ENCODE measurements at places on chromosomes 16 and 17.

- DNase-seq, result no peak
Measured at GRCh38 chr16:64138006-64138405, 983.9 kb downstream of the CDH11 start.

GRCh38 chr17:11539637-11540036 is 58.6 kb upstream of the DNAH9 start:
- no peak for DNase-seq

DNA sequence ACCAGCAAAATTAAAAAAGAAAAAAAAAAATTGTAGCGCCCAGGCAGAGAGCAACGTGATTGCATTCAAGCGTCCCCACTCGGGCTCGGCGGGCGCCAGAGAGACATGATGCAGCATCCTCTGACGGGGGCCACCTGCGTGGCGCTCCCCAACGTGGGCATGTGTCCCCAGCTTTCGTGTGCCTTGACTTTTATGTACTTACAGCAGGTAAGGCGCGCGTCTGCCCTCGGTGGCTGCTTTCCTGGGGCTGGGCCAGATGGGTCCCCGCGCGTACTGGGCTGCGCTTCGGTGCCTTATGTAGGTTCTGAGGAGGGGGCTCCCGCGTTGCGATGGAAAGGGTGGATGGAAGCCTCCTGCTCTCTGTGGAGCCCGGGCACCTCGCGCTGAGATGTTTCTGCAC is 28.4 kb upstream of the RBFOX1 start:
- no peak for DNase-seq

DNA sequence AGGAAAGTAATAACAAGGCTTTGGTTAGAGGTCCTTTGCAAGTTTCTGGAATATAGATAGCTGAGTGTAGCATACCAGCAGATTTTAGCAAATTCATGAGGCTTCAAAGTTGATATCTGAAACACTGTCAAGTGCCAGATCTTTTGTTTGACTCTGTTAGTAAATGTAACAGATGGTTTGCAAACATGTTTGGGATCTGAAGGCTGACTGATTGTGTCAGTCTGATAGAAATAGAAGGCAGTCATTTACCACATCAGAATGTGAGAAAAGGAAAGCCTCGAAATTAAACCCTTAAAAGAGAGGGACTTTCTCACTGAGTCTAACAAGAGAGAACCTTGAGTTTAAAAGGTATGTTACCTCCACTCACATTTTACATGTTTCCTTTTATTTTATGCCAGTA is 371.5 kb downstream of the KIF2B start:
- DNase-seq, result no peak

DNA sequence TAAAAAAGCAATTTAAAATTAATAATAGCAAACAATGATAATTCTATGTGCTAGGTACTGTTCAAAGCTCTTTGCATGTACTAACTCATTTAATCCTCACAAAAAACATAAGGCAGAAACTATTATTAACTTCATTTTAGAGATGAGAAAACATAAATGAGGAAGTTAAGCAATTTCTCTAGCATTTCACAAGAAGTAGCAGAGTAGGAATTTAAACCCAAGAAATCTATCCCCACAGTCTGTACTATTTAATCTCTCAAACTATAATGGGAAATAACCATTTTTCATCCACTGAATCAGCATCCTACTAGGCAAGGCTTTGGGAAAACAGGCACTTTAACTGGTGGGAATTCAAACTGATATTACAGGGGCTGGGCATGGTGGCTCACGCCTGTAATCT is 42.2 kb upstream of the INTS2 start:
- no peak for DNase-seq

DNA sequence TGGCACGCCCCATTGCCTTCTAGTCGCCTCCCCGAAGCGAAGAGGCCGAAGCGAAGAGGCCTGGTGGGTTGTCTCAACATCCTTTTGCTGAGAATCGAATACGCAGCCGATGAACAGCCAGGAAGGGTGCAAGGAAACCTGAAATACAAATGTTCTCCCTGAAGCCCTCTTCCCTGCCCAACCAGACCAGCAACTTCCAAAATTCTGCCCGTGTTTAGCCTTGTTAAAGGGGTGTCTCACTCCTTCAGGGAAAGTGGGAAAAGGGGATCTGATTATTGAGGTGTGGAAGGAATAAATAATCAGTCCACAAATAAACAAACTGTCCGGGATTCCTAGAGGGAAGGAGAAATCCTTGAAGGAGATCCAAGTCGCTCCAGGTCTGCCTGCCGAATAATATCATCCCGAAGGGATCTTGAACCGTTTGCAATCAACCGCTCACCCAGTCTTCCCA is 1.4 kb upstream of the FOXC2 start:
- DNase-seq, result no peak

GRCh38 chr16:78805556-78805955 is 706.1 kb downstream of the WWOX start:
- DNase-seq, result no peak

DNA sequence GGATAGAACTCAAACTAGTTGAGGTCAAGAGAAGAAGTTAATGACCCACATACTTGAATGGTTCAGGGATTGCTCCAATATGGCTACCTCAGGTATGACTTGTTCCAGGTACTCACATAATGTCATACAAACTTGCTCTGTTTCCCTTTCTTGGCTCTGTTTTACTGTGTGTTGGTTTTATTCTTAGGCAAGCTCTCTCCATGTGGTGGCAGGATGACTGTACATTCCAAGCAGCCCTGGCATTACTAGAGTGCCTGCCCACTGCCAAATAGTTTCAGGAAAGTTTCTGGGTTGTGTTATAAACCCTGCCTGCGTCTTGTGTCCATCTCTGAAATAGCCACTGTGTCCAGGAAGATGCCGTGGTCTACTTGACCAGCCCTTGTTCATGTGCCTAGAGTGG is 476.8 kb downstream of the SHISA9 start:
- no peak for DNase-seq

DNA sequence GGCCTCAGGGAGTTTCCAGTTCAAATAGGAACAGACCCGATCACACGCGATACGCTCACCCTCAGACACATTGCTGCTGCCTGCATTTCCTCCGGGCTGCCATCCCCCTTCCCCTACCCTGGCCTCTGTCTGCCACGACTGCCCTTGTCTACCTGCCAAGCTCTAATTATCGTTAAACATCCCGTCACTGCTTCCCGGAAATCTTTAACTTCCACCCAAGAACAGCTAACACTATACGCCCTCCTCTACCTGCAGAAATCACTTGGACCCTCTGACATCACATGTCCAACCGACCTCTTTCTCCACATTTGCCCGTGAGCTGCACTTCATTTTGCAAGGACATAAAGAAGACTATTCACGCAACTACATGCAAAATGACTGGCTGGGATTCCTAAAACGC is 40.4 kb downstream of the ABAT start:
- DNase-seq, result no peak

GRCh38 chr16:30375864-30376263 is 1.3 kb downstream of the MYL11 start:
- no peak for DNase-seq

GRCh38 chr16:73092236-73092781 is 44.4 kb upstream of the ZFHX3 start:
- DNase-seq, result no peak

DNA sequence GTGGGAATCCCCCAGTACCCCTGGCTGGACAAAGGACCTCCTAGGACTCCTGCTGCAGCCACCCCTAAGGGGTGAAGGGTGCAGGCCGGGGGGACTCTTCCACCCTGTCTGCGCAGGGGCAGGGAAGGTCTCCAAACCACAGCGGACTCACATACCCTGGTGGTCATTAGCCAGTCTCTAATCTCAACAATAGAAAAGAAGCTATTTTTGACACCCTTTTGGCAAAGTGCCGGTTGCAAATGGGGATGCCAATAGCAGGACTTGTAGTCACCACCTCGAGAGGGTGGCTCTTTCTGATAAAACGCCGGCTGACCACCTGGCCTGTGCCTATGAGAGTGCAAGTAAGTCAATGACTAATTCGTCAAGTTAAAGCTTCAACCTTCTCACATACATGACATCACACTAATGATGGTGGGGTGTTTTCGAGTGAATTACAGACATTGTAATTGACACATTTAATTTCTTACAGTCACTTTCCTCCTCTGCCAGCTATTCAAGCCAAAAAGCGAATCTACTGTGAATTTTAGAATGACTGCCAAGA is 23.1 kb upstream of the DNAH17 start:
- no peak for DNase-seq

GRCh38 chr16:2028620-2029220 is 2.0 kb downstream of the NHERF2 start:
- no peak for DNase-seq

DNA sequence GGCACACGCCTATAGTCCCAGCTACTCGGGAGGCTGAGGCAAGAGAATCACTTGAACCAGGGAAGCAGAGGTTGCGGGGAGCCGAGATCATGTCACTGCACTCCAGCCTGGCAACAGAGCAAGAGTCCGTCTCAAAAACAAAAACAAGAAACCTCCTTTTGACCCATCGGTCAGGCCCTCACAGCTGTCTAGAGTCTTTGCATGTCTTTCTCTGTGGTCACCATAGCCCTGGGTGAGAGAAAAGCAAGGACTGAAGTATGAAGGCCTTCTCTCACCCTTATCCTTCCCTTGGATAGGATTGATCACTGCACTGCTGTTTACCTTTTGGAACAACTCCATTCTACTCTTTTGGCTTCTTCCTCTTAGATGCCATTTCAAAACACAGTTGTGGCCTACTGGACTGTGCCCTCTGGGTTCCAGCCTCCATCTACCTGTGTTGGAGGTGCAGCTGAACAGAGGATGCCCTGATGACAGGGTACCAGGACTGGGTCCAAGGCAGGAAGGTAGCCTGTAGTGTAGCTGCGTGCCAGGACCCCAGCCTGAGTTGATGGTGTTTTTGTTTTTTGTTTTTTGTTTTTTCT is 37.1 kb downstream of the LDHD start:
- no peak for DNase-seq

- DNase-seq, result peak; percentile 31
Measured at GRCh38 chr17:65027305-65027704, 29.2 kb downstream of the GNA13 start.

GRCh38 chr17:61594294-61594825 is 3.3 kb upstream of the NACA2 start:
- no peak for DNase-seq

DNA sequence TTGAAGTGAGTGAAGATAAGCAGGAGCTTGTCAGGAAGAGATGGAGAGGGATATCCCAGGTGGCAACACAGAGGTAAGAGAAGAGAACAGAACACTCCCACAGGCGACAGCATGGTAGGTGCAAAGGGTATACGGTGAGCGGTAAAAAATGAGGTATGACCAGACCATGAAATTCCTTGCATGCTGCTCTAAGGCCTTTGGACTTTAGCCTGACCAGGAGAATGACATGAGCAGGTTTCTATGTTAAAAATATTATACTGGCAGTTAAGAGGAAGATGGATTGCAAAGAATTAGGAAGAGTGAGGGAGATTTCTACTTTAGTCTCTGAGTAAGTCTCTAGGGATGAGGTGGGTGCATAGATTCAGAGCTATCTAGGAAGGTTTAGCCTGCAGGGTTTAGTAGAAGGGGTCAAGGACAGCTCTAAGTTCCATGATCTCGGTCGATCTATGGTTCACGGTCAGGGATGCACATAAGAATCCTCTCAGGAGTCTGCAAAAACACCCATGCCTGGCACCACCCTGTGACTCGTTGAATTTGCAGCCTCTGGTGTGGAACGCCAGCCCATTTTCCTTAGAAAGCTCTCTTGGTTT is 65.7 kb downstream of the HLF start:
- no peak for DNase-seq

GRCh38 chr16:57537581-57538234 is 1.3 kb upstream of the CCDC102A start:
- DNase-seq, result no peak

Measured in GM12892 (cell line).